Activated CD8-positive, alpha-beta memory T cell treated with anti-CD3 and anti-CD28 coated beads for 48 hours (primary cell): ENCODE measurements at places on chromosomes 5 and 9.

DNA sequence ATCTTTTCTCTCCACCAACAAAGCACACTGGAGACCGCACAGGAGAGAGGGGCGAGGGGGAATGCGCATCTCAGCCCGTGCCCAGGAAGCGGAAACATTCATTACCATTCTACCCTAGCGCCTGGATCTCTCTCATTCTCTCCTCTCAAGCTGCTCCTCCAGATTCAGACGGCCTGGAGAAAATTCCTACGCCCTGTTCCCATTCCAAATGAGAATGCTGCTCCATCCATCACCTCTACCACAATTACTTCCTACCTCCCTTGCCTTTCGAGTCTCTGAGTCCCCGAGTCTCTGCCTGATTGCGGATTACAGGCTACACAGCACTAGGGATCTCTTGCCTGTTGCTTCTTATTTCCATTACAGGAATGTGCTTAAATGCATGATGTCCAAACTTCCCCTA, 6.7 kb downstream of the DDX31 start:
- DNase-seq: no peak

DNA sequence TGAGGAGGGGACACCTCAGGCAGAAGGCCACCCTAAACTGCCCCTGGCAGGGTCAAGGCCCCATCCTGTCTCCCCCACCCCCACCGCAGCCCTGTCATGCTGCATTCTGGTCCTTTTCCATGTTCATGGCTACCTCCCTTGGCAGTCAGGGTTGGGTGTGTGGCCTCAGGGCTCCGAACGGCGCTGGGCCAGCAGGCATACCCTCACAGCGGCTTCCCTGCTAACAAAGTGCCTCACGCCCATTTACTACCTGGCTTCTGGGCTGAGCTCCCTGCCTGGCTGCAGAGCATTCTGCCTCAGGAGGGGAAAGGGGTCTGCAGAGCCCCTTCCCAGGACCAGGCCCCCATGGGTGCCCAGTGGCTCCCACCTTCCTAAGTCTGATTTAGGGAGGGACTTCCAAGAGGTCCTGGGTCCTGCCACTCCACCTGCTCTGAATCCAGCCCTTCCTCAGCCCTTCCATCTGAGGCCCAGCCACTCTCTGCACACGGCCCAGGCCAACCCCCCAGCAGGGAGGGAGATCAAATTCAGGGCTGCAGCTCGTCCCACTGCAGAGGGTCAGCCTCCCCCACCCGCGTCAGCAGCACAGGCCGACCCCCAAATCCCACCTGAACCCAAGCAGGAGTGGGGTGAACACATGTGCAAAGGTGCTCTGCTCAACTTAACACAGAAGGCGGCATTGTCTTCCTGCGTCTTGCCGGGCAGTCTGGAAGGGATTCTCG, 115.9 kb upstream of the PHYKPL start:
- no peak for DNase-seq

DNA sequence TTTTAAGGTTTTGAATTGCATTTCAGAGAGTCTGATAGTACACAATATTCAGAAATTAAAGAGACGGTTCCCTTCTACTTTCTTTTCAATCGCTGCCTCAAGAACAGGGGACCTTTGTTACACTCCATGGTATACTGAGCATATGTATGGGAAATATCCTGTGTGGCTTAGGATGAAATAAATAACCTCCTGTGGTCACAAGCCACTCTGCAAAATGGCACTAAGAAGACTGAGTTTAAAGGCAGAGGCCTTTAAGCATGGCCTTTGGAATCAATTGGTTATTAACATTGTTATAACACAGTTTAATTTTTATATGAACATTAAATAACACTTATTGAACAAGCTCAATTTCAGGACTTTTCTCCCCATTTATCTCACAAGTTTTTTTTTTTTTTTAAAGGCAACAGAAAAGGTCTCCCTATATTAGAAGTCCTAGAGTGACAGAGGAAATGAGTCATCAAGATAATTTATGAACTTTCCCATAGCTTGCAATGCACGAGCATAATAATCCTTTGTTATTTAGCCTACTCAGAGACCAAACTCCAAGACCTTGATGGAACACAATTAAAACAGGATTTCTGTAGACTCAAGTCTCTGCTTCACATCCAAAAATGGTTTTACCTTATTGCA, 341.9 kb downstream of the TMEM167A start:
- DNase-seq: no peak

- DNase-seq: no peak
These were observed 565.3 kb upstream of the ZNF608 start for GRCh38 chr5:125311743-125312142.

- DNase-seq: no peak
These were observed 8.0 kb downstream of the LRRC26 start for GRCh38 chr9:137161558-137162486.

GRCh38 chr5:181173027-181173419, 25.6 kb downstream of the OR2V2 start:
- peak; percentile 66 for DNase-seq

- no peak for DNase-seq
These were observed 59.2 kb downstream of the ADAMTS12 start for GRCh38 chr5:33832404-33833236.
